ENCODE measurements at places on chromosomes 2 and 18. TPM values are rescaled to one million over a fixed set of nuclear protein-coding genes. Genes with fewer than 3 reads are reported as not detected.

DNA sequence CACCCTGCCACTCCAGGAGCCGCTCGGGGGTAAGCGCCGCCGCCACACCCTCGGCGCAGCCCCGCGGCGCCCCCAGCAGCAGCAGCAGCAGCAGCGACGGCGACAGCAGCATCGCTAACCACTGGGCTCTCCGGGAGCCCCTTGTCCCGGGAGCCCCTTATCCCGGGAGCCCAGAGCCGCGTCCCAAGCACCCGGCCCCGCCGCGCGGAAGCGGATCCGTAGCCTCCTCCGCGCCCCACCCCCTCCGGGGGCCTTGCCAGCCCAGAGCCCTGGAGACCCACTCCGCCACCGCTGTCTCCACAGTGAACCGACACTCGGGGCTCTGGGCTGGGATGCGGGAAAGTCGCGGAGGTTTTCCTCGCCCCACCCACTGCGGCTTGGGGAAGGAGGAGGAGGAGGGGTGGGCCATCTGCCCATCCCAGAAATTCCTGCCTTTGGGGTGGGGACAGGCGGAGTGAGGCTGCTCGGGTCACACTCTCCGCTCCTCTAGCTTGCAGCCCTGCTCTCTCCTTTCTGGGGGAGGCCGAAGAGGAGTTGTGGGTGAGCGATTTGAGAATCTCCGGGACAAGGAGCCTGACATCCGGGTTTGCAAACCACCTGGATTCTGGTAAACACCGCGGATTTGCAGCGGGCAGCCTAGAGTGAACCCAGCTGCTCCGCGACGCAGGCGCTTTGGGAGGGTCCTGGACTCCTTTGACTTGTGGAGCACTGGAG is at the start of gene PLA2R1:
Gene PLA2R1, minus strand, starts transcription at position 324 of the 714 bp plus-strand sequence. Its CDS starts 212 bp downstream, at position 112.
- DNase-seq, result no peak
- peak within 1 kb of the TSS; percentile 83 for H3K4me3 ChIP-seq
- peak within 1 kb of the TSS; percentile 24 for H3K27ac ChIP-seq
- H3K36me3 ChIP-seq, result no peaks in the 10 kb centered on the region
- no peaks in the 10 kb centered on the region for H3K27me3 ChIP-seq

DNA sequence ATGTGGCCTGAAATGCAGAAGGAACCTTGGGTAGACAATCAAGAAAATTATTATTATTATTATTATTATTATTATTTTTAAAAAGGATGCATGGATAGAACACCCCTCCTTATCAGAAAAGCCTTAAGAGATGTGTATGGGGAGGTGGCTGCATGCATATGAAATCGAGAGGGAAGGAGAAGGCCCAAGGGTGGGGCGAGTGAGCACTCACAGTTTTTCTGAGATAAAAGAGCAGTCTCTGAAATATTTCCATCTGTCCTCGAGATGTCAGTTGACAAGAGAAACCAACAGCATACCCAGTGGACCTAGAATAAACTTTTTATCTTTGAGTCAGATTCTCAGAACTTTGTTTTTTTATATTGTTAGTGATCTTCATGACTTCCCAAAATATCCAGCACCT is 282.9 kb downstream of the GPD2 start:
- no peak overlapping the region for H3K4me3 ChIP-seq
- no peaks in the 10 kb centered on the region for H3K4me1 ChIP-seq
- H3K27ac ChIP-seq, result no peak overlapping the region
- H3K36me3 ChIP-seq, result no peaks in the 10 kb centered on the region
- no peak for DNase-seq

RFX8 gene
- polyA plus RNA-seq, result not detected

- no peaks in the 10 kb centered on the region for H3K36me3 ChIP-seq
- no peaks in the 10 kb centered on the region for H3K4me1 ChIP-seq
- no peaks in the 10 kb centered on the region for H3K27me3 ChIP-seq
- no peak for DNase-seq
- no peak overlapping the region for H3K27ac ChIP-seq
- no peak overlapping the region for H3K4me3 ChIP-seq
Measured at GRCh38 chr18:373780-374179, 105.9 kb upstream of the THOC1 start.

DNA sequence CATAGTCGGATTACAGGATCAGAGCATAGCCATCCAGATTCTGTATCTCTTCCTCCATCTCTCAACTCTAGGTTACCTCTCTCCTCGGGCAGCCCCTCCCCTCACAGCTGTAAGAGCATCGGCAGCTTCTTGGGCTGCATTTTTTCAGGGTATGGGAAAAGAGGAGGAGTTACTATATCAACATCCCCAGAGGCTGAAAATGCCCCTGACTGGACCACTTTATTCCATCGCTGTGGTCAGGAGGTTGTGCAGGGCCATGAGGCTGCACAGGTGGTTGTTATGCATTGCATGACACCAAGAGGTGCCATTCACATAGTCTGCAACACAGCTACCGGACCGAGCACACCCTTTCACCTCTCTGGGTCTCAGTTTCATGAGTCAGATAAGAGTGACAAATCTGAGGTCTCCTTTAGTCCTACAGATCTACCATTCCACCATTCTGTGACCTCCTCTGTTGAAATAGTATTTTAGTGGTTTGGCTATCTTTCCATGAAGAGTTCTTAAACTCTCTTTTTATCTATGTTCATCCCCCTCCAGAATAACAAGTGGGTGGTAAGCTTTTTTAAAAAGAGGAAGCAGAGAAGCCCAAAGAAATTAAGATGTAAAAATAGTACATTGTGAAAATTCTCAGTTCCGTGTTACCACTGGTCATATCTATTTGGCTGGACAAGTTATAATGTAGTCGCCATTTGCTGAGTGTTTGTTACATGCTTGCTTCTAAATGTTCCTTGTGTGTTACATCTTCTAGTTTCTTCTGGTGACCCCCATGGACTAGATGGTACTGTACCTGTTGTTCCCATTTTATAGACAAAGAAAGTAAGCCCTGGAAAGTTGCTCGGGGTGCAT is 56.6 kb upstream of the SLC1A4 start:
- no peaks in the 10 kb centered on the region for H3K36me3 ChIP-seq
- H3K4me3 ChIP-seq, result no peak overlapping the region
- no peak for DNase-seq
- H3K27me3 ChIP-seq, result no peaks in the 10 kb centered on the region
- H3K27ac ChIP-seq, result no peak overlapping the region

INPP5D gene
- 11.2 TPM for polyA plus RNA-seq

GRCh38 chr18:27411911-27412310 is 226.8 kb upstream of the CHST9 start:
- no peaks in the 10 kb centered on the region for H3K27me3 ChIP-seq
- H3K27ac ChIP-seq, result no peak overlapping the region
- DNase-seq, result no peak
- H3K4me1 ChIP-seq, result no peaks in the 10 kb centered on the region
- no peak overlapping the region for H3K4me3 ChIP-seq

DNA sequence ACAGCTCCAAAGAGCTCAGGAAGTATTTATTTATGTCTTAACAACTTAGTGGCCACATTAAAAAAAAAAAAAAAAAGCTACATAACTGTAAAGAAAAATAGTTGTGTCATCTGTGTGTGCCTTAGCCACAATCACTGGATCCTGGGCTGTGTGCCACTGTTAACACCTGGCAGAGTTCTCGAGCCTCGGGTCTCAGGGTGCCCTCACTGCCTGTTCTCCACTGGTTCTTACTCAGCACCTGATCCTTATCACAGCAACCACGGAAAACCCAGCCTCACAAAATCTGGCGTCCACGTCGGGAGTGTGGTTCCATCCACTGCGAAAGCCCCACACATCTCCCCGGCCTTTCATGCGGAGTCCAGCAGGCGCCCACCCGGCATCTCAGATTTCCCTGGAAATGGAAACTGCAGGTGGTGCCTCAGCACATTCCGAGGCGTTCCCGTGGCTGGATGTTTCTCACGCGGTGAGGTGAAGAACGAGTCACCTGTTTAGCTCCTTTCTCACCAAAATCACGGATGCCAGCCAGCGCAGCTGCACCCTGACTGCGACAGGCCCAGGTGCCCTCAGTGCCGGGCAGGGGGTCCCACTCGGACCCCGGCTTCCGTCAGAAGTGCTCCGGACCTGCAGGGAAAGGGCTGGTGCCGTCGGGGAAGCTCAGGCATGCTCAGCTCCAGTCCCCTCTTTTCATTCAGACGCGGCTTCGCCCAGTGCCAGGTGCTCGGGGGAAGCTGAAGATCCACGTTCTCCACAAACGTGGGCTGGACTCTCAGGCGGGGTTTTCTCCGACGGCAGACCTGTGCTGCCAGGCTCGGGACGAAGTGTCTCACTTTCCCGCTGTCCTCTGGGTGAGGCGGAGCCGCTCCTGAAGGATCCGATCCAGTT is 198.7 kb upstream of the SALL3 start:
- H3K4me1 ChIP-seq, result no peaks in the 10 kb centered on the region
- no peak overlapping the region for H3K4me3 ChIP-seq
- no peaks in the 10 kb centered on the region for H3K36me3 ChIP-seq
- no peak overlapping the region for H3K27ac ChIP-seq
- no peaks in the 10 kb centered on the region for H3K27me3 ChIP-seq
- DNase-seq, result no peak

- H3K36me3 ChIP-seq, result no peaks in the 10 kb centered on the region
- H3K27me3 ChIP-seq, result peaks cover 28% of the 10 kb centered on the region
- no peak overlapping the region for H3K27ac ChIP-seq
- DNase-seq, result no peak
- H3K4me3 ChIP-seq, result no peak overlapping the region
Measured at GRCh38 chr2:120885321-120885720, 149.7 kb downstream of the GLI2 start.

DNA sequence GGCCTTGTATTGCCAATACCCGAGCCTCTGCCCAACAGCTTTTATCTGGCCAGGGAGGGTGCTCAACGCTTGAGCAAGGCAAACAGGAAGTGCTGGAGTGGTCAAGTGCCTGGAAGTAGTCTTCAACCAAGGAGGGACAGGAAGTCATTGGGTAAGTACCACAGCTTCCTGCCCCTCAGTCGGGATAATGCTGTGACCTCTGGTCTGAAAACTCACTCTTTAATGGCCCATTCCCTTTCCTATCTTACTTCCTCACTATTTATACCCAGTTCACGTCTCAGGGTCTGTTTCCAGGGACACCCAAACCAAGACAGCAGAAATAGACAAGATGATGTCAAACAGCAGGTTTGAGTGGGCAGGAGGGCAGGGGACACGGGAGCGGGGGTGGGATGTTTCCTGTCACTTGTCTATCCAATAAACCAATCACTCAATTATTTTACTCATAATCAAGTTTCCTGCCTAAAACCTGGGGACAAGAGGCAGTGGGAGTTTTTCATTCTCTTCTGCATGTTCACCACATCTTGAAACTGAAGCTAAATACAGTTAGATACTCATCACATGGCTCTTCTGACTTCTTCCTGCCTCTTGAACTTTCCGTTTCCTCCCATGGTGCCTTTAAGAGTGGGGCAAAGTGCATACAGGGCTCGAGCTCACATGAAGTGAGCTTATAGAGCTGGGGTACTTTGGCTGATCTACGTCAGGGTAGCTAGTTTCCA is 68.9 kb upstream of the CAB39 start:
- DNase-seq, result no peak
- peaks cover 3% of the 10 kb centered on the region for H3K4me1 ChIP-seq
- H3K27me3 ChIP-seq, result no peaks in the 10 kb centered on the region
- no peak overlapping the region for H3K27ac ChIP-seq
- H3K4me3 ChIP-seq, result no peak overlapping the region
- no peaks in the 10 kb centered on the region for H3K36me3 ChIP-seq

DLX1 gene
- 0.68 TPM for polyA plus RNA-seq

DNA sequence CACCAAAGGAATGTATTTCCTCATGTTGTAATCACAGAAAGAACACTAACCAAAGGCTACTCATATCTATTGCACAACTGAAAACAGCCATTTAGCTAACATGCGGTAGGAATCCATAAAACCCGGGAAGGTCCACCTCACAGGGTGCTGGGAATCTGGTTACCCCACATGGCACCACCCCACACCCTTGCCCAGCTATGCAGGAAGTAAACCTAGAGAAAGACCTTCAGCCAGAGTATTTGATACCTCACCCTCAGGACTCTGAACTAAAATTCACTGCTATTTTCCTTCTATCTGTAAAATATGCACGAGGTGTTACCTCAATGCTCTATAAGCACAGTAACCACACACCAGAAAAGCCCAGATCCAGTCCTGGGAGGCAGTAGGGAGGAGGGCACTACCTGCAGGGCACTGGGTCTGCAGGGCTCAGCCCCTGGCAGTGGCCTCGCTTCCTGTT is 45.8 kb downstream of the PTPN2 start:
- peak; percentile 32 for DNase-seq
- peak overlapping the region; percentile 97 for H3K27ac ChIP-seq
- peaks cover 12% of the 10 kb centered on the region for H3K36me3 ChIP-seq
- no peak overlapping the region for H3K4me3 ChIP-seq

KIF5C gene
- polyA plus RNA-seq, result 0.03 TPM

SIGLEC15 gene
- 0.10 TPM for polyA plus RNA-seq

GRCh38 chr18:7658701-7659100 is 91.6 kb downstream of the PTPRM start:
- DNase-seq, result no peak
- H3K4me3 ChIP-seq, result no peak overlapping the region
- no peaks in the 10 kb centered on the region for H3K36me3 ChIP-seq
- no peaks in the 10 kb centered on the region for H3K27me3 ChIP-seq
- no peak overlapping the region for H3K27ac ChIP-seq
- no peaks in the 10 kb centered on the region for H3K4me1 ChIP-seq

GRCh38 chr2:47094511-47095142 is 60.5 kb downstream of the STPG4 start:
- no peak overlapping the region for H3K4me3 ChIP-seq
- no peaks in the 10 kb centered on the region for H3K27me3 ChIP-seq
- H3K4me1 ChIP-seq, result no peaks in the 10 kb centered on the region
- no peak overlapping the region for H3K27ac ChIP-seq

- H3K4me1 ChIP-seq, result no peaks in the 10 kb centered on the region
- no peaks in the 10 kb centered on the region for H3K36me3 ChIP-seq
- H3K27me3 ChIP-seq, result no peaks in the 10 kb centered on the region
- no peak overlapping the region for H3K27ac ChIP-seq
Measured at GRCh38 chr2:161547130-161547529, 77.1 kb upstream of the SLC4A10 start.
